ENCODE measurements at places on chromosomes 11 and 22.
A peak's percentile ranks its signal among the peaks of the same experiment; 100 is the strongest.

GRCh38 chr22:39560127-39560526, 10.4 kb upstream of the CACNA1I start:
- no peak for DNase-seq

DNA sequence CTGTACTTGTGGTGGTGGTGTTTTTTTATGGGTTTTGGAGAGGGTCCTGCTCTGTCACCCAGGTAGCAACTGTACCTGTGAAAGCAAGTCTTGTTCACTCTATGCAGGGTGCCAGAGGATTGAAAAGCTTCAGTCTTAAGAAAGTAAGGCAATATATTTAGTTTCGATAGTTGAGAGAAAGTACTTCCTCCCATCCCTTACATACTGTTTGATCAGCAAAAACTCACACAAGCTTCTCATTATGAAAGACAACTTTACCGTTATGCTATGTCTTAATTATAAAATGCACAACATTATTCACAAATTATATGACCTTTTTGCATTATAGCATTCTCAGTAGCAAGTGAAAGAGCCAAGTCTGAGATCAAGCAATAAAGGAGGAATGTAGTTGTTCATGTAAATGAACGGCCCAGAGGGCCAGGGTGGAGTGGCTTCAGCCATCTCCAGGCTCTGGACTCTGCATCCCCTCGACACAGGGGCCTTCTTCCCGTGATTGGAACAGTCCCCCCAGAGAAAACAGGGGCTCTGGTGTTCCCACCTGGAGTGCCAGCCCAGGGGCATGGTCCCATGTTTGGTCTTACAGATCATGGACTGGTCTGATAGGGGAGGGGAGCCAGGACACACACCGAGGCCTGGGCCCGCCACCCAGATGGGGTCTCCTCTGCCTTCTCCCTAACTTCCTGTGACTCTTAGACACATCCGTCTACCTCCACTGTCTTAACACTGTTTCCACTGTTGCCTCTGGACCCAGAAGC, 38.7 kb upstream of the CTTN start:
- no peak for DNase-seq

- DNase-seq = no peak
Observed at GRCh38 chr22:30843245-30843644, 125.3 kb downstream of the MORC2 start.

GRCh38 chr11:2524446-2525165, 79.8 kb downstream of the KCNQ1 start:
- no peak for DNase-seq

DNA sequence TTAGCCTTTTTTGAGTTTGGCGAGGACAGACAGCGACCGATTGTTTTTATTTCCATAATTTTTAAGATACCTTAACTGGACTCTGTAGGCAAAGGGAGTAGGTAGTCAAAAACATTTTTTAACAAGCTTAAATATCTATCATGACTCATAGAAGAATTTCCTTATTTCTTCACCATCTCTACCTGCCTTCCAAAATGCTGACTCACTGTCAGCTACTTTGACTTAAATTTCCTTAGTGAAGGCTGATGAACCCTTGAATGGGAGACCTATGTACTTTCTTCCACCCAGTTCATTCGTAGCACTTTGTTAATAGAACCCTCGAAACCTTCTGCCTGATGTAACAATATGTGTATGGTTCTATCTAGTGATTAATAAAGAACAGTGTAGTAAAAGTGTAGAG, 1.1 kb upstream of the MTMR2 start:
- no peak for DNase-seq

DNA sequence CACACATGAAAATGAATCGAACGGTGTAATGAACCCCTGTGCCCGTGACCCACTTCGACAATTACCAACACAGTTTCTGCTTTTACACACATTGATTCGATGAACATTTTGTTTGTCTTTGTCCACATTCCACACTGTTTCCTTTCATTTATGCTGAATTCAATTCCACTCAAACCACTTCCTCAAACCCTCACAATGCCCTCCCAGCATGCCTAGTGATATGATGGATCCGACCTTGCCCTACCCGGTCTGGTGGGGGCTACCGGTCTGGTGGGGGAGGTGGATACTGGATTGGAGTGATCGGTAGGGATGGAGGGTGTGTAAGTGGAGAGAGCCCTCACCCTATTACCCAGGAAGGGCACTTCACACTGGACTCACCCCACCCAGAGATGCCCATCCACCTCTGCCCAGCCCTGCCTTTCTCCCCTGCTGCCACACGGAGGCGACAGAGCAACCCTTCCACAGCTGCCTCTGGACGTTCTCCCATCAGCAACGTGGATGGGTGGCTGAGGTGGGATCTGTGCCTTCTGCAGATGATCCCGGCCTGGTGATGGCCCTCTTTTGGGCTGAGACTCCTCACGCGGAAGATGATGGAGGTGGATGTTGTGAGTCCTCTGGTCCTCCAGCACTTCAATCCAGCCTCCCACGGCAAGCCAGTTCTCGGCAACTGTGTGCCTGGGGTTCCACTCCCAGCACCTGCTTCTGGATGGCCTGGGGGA, 33.0 kb upstream of the P2RY2 start:
- peak; percentile 44 for DNase-seq

GRCh38 chr22:27634043-27634740, 167.4 kb downstream of the MN1 start:
- DNase-seq = no peak

GRCh38 chr22:38949889-38950405, 7.5 kb upstream of the APOBEC3A start:
- DNase-seq = peak; percentile 7

GRCh38 chr22:20463324-20464095, 25.9 kb upstream of the SCARF2 start:
- no peak for DNase-seq

GRCh38 chr11:67615728-67616430, 9.1 kb downstream of the NDUFV1 start:
- peak; percentile 52 for DNase-seq

DNA sequence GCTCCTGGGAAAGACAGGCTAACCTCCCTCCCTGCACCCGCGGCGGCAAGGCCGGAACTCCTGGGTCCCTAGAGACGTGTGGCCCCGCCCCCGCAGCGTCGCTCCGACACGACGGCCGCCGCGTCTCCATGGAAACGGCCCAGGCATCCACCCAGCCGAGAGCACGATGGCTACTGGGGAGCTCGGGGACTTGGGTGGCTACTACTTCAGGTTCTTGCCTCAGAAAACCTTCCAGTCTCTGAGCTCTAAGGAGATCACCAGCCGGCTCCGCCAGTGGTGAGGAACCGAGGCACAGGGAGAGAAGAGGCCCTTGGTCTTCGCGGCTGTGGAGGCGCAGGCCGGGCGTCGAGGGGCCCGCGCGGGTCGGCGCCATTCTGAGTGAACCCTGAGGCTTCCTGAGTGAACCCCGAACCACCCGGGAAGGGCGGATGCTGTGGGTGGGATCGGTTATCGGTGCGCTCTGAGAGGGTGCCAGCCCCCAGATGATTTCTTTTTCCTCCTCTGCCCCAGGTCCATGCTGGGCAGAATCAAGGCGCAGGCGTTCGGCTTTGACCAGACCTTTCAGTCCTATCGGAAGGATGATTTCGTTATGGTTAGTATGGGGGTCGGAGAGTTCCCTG, at the start of gene CFAP300:
CFAP300 (plus strand) TSS at position 133 of the 620 bp plus-strand sequence; CDS start at position 167, 34 bp downstream.
- DNase-seq = peak; percentile 41

DNA sequence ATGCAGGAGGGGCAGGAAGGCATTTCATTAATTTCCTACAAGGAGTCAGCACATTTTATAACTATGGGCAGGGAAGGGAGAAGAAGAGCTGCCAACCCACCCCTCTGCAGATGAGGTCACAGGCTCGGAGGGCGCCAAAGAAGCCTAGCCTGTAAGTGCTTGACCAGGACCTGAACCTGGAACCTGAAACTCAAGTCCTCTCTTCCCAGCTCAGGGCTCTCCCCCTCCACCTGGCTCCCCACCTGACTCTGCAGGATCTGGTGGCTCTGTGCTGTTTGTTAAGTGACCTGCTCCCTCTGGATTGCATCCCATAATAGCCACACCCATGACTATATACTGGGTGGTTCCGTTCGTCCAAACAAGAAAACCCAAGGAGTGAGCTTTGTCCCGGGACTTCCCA, 27.3 kb downstream of the SCGB1A1 start:
- DNase-seq = no peak

GRCh38 chr11:68843703-68844312, 2.1 kb upstream of the CPT1A start:
- peak; percentile 47 for DNase-seq

GRCh38 chr11:13349581-13349980, 72.0 kb downstream of the BMAL1 start:
- no peak for DNase-seq

DNA sequence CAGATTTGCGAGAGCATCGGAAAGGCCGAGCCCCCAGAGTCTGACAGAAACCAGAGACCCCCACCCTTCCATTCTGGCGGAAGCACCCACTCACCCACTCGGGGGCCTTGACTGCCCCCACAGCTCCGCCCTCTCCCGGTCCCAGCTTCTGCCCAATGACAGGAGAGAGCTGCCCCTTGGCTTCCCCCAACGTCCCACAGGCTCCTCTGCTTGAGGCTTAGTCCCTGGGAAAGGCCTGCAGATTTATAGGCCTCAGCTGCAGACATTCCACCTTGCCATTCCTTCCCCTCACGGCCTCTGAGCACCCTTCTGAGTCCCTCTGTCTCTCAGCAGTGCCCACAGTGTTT, 125.0 kb upstream of the NCAM1 start:
- no peak for DNase-seq

DNA sequence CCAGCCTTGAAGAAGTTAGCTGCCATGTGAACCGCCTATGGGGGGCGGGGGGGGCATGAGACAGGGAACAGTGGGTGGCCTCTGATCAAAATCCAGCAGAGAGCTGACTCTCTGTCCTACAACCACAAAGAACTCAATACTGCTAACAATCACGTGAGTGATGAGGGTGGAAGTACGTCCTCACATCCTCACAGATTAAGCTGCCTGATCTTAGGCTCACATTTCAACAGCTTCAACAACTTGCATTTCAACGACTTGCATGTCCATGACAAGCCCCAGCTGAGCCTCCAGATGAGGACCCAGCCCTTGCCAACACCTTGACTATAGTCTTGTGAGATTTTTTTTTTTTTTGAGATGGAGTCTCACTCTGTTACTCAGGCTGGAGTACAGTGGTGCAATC, 51.6 kb downstream of the CLMP start:
- DNase-seq = no peak

DNA sequence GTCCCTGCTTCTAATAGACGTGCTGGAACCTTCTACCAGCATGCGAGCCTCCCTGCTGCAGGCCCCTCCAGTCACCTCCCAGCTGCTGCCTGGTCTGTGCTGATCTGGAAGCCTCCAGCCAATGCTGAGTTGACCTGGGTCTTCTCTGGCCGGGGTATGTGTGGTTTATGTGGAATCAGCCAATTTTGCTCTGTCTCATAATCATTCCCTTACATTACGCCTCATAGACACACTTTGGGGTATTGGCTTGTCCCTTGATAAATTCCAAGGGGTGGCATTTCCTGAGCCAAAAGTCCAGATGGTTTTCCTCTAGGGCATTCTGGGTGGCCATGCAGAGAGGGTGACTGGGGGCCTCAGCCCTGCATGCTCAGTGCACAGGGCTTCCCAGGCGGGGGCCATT, 8.3 kb upstream of the KMT5B start:
- no peak for DNase-seq

GRCh38 chr22:44266796-44267760, 45.7 kb downstream of the SHISAL1 start:
- no peak for DNase-seq

- no peak for DNase-seq
Observed at GRCh38 chr22:44147008-44147645, 33.6 kb upstream of the PARVG start.
